ENCODE measurements at places on chromosomes 4 and X. TPM values are rescaled to one million over a fixed set of nuclear protein-coding genes. Genes with fewer than 3 reads are reported as not detected.

Gene PHOX2B
- not detected for total RNA-seq

Gene DMP1
- total RNA-seq, result not detected

Gene HAUS3
- 15.4 TPM for total RNA-seq

Gene NAT8L
- total RNA-seq, result 8.1 TPM

Gene FMR1NB
- not detected for total RNA-seq

Gene SSX1
- not detected for total RNA-seq

Gene CFP
- 7.3 TPM for total RNA-seq

Gene VCX3B
- not detected for total RNA-seq

- DNase-seq, result no peak
Observed at GRCh38 chr4:99861120-99861905, 32.9 kb downstream of the LAMTOR3 start.

GRCh38 chr4:77856152-77856551 lies 6.5 kb upstream of the MRPL1 start:
- DNase-seq, result no peak

DNA sequence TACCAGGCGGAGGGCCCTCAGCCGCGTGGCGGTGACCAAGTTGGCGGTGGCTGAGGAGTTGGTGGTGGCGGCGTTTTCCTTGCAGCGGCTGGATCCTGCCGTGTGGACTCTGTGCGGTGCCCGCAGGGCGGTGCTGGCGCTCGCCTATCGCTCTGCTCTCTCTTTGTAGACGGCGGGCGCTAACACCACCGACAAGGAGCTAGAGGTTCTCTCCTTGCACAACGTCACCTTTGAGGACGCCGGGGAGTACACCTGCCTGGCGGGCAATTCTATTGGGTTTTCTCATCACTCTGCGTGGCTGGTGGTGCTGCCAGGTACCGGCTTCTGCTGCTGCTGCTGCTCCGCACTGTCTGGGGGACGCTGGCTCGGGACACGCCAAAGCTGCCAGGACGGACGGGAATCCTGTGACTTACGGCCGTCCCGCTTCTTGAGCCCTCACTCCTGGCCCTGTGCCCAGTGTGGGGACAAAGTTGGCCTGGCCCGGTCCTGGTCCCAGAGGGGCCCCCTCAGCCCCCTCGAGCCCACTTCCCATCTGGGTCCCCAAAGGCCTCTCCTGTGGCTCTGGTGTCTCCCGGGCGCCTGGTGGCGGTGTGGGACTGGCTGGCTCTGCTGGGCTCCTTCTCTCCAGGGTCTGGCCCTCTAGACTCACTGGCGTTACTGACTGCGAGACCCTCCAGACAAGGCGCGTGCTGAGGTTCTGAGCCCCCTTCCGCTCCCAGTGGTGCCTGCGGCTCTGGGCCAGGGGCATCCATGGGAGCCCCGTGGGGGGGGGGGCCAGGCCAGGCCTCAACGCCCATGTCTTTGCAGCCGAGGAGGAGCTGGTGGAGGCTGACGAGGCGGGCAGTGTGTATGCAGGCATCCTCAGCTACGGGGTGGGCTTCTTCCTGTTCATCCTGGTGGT lies 10.7 kb downstream of the FGFR3 start:
- no peak for DNase-seq

DNA sequence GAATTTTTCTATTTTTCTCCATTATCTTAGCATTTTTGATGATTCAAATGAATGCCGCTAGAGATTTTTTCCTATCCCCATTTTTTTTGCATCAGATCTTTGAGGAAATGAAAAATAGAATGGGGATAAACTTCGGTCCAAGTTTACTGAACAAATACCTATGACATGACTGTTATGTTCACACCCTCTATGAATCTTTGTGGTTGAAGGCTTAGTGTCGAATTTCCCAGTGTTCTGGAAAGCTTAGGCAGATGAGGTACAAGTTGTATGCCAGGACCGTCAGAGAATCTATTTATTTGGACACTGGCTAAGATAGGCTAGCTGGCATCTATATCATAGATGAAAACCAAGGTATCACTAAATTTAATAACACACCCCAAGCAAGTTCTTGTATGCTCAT lies 123.4 kb downstream of the SPCS3 start:
- no peak for DNase-seq

GRCh38 chr4:183403486-183403885 lies 41.0 kb upstream of the CDKN2AIP start:
- no peak for DNase-seq

- DNase-seq, result no peak
Observed at GRCh38 chrX:10010686-10011085, 43.5 kb downstream of the CLDN34 start.

DNA sequence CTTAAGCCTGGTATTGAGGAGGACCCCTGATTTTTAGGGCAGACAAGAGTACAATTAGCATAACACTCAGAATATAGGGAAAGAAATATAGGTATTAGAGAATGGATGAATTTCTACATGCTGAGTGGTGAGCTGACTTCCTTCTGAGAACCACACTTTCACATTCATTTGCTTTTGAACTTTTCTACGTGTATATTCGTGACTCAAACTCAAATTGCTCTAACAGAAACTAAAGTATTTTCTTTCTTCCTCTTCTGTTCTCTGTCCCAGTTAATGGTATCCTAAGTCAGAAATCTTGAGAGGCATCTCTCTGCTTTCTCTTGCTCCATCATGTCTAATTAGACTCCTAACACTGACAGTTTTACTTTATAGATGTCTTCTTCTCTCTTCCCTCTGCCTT lies 103.2 kb upstream of the CITED1 start:
- no peak for DNase-seq

GRCh38 chr4:8517946-8518345 lies 62.2 kb upstream of the GPR78 start:
- no peak for DNase-seq

DNA sequence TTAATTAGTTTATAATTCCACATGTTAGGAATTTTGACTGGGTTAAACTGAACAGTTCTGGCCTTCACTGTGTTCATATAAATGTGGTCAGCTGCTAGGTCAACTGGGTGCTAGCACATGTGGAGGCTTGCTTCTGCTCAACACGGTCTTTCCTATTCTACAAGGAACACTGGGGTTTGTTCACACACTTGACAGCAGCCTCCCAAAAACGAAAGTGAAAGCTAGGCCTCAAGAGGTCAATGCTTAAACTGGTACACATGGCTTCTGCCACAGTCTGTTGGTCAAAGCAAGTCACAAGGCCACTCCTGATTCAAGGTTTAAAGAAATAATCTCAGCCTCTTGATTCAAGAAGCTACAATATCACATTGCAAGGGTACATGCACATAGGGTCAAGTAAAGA lies 126.5 kb downstream of the QDPR start:
- DNase-seq, result no peak

DNA sequence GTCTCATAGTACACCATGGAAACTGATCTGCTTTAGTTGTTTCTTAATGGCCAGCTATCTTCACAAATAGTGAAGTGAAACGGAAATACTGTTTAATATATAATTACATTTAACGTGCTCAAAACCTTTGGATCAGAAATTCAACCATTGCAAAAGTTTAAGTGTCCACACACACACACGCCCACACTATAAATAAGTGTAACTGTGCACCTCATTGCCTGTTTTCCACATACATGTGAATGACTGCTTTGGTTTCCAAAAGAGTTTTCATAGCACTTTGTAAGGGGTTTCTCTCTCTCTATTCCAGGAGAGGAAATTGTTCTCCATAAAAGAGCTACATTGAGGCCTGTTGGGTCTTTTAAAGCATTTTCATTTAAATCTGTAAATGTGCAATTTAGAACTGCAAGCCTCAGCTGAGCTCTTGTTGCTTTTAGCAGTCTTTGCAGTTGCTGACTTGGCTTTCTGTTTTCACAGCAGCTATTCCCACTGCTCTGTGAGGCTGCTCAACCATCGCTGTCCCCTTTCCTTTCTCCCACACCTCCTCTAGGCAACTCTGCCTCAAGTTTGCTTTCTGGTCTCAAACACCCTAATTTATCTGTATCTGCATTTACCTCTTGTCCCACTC lies 94.5 kb downstream of the RAPGEF2 start:
- DNase-seq, result no peak

- no peak for DNase-seq
Observed at GRCh38 chr4:86300516-86300915, 59.3 kb downstream of the MAPK10 start.

GRCh38 chr4:67587156-67587555 lies 28.6 kb downstream of the STAP1 start:
- DNase-seq, result no peak

- DNase-seq, result peak; percentile 37
Observed at GRCh38 chr4:3202836-3203820, 45.8 kb upstream of the MSANTD1 start.

DNA sequence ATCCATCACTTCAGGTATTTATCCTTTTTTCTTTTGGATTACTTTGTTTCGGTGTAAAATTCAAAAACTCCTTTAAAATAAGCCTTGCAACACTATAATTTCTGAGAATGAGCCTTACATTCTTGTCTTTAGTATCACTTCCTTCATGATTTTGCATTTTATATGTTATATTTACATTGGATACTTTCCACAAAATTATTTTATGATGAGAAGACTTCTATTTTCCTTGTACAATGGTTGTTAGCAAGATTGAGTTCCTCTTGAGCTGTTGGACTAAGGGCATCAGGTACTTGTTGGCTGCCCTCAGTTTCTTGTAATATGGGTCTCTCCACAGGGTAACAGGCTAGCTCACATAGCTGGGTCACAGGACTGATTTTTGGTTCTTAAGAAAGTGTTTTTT lies 22.7 kb upstream of the HPGDS start:
- no peak for DNase-seq

- no peak for DNase-seq
Observed at GRCh38 chr4:99651811-99652485, 5.7 kb downstream of the C4orf54 start.

- DNase-seq, result no peak
Observed at GRCh38 chr4:75777589-75777988, 53.2 kb downstream of the USO1 start.

DNA sequence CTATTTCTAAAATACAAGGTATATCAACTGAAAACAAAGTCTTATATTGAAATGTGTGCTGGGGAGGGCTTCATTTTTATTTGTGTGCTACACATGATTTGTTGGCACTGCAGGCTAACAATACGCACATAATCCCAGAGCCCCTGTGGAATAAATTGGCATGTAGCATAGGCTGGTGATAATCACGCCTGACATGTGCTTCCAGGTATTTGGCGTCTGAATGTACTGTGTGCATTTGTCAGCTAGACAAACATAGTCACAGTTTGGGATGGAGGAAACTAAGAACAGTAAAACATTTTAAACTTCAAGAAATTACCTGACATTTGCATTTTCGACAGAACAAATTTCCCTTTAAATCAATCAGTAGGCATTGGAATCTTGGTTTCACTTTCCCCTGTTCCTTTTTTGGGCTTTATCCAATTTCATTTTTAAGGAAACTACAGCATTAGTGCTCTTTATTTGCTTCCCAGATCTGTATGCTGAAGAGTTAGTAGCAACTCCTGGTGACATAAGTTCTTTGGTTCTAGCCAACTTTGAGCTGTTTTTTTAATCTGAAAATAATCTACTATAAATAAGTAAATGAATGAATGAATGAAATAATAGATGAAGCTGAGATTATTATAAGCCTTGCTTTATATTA lies 472.3 kb downstream of the PDHA2 start:
- no peak for DNase-seq

GRCh38 chr4:84669201-84669600 lies 86.3 kb downstream of the CDS1 start:
- DNase-seq, result no peak

DNA sequence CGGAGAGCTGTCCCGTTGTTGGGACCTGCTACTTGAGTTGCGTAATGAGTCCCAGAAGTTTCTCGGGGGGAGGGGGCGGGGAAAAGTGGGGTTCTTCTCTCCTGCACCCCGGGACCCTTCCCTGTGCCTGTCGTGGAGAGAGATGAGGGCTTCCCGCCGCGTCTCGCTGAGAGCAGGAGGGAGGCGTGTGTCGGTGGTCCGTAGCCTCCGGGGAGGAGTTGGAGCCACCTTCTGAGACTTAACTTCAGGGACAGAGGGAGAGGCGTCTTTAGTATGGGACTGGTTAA lies 698 bp downstream of the AFF1 start:
- no peak for DNase-seq

- no peak for DNase-seq
Observed at GRCh38 chr4:142728233-142728632, 117.9 kb downstream of the INPP4B start.

DNA sequence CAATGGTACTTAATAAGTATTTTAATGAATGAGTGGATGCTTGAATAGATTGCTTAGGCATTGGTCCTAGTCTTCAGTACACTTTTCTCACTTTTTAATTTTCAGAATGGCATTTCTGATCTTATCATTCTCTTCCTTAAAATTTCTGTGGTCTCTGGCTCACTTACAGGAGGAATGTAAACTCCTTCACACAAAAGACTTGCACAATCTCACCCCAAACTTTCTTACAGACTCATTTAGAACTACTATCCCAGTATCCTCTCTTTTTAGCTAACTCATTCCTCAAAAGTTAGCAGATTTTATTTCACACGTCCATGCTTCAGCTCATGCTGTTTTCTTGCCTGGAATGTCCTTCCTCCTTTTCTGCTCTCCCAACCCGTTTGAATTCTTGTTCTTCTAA lies 350.1 kb downstream of the GRXCR1 start:
- DNase-seq, result no peak

- DNase-seq, result no peak
Observed at GRCh38 chrX:119549327-119550016, 15.7 kb downstream of the STEEP1 start.

GRCh38 chrX:1165535-1166196 lies 46.8 kb downstream of the CRLF2 start:
- no peak for DNase-seq

DNA sequence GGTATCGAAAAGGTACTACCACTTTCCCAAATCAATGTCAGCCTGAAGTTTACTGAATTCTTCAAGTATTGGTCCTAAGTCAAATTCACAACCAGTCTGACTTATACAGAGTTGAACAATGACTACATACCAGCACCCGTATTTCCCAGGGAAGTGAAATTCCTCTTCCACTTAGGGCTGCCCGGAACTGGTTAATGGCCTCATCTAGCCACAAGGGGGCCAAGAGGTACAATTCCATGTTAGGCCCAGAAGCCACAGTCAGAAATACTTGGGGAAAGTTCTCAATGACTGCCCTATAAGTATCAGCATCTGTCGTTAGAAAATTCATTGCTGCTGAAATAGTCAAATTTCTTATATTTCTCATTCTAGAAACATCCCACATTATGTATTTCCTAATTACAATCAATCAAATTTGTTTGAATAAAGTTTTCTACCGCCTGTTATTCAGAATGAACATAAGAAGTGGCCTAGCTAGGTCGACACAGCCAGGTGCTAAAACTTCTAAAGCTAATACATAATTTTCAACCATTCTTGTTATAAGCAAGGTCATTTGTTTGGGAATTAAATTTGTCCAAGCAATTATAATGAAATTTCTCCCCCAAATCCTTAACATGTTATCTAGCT lies 5.6 kb upstream of the PCDH7 start:
- no peak for DNase-seq

DNA sequence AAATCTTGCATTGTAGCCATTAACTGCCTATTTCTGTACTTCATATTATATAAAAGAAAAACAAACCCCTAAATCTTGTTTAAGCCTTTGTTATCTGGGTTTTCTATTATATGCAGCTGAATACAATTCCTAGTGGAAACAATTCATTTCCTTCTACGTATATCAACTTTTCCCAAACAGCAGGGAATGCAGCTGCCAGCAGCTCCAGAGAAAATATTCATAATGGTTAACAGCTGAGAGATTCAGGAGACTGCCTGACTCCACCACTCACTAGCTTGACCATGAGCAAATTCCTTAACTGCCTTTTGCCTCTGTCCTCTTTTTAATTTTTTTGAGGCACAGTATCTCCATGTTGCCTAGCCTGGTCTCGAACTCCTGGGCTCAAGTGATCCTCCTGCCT lies 146.2 kb downstream of the SPATA18 start:
- DNase-seq, result no peak

All from sciatic nerve (tissue), 2 donors.